Esophagus squamous epithelium (tissue), 5 donors: ENCODE measurements at places on chromosomes 7 and 10.

GRCh38 chr10:124313374-124313773 is 105.3 kb downstream of the OAT start:
- no peak overlapping the region for H3K4me3 ChIP-seq
- no peak overlapping the region for H3K27ac ChIP-seq
- H3K4me1 ChIP-seq: no peaks in the 10 kb centered on the region

DNA sequence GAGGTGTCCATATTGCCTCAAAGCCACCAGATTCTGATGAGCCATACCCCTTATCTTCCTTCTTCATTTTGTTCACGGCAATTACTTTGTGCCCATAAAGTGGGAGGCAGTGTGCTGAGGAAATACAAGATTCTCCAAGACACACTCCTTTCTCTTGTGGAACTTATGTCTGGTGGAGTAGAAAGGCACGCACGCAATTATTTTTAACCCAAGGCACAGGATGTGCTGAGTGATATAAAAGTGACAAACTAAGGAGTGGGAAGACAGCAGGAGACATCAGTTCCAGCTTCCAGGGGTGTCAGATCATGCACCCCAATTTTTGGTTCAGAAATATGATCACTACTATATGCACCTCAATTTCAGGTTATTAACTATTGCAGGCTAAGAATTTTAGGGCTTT is 94.7 kb upstream of the PDCD4 start:
- no peaks in the 10 kb centered on the region for H3K27me3 ChIP-seq
- no peak for DNase-seq
- peaks cover 39% of the 10 kb centered on the region for H3K4me1 ChIP-seq
- no peak overlapping the region for H3K27ac ChIP-seq

GRCh38 chr10:12438919-12439692 is 89.8 kb downstream of the CAMK1D start:
- no peaks in the 10 kb centered on the region for H3K27me3 ChIP-seq
- DNase-seq: no peak
- no peak overlapping the region for H3K4me3 ChIP-seq
- no peak overlapping the region for H3K27ac ChIP-seq
- no peaks in the 10 kb centered on the region for H3K36me3 ChIP-seq
- no peaks in the 10 kb centered on the region for H3K4me1 ChIP-seq

DNA sequence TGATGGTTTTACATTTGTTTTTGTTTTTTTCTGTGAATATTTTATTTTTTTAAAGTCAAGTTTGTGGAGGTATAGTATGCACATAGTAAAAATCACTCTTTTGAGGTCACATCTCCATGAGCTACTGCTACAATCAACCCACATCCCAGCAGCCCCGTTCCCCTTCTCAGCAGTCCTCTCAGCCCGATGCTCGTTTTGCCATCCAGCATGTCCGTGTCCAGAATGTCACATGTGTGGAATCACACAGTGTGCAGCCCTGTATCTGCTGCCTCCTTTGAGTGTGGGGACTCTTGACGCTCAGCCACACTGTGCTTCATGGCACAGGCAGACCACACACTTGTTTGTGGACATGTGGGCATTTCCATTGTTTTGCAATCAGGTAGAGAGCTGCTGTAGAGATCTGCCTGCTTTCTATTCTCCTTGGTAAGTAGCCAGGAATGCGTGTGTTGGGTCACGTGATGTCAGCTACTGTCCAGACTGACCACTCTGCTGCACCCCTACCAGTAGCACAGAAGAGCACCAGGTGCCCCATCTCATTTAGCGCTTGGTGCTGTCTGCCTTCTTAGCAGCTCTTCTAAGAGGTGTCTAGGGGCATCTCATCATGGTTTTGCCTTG is 71.6 kb upstream of the CAMK2B start:
- H3K4me3 ChIP-seq: no peak overlapping the region
- no peaks in the 10 kb centered on the region for H3K27me3 ChIP-seq
- H3K4me1 ChIP-seq: no peaks in the 10 kb centered on the region

DNA sequence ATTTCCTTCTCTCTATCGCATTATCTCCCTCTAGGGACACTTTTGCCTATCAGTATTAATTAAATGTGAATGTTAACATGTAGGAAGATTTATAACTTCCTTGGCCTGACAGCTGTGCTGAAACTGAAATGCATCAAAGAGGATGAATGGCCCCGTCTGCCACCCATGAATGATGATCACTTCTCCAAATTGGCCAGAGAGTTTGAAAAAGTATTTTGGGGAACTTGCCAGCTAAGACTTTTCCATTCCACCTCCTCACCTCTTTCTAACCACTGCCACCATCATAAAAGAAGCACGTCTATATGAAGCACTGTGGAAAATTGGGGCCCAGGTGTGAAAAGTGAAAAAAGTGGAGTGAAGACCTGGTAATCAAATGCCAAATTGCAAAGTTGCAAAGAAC is 25.4 kb upstream of the ST8SIA6 start:
- no peaks in the 10 kb centered on the region for H3K4me1 ChIP-seq
- H3K27me3 ChIP-seq: no peaks in the 10 kb centered on the region
- DNase-seq: no peak
- H3K27ac ChIP-seq: no peak overlapping the region
- H3K4me3 ChIP-seq: no peak overlapping the region
- no peaks in the 10 kb centered on the region for H3K36me3 ChIP-seq

- H3K4me3 ChIP-seq: no peak overlapping the region
- no peak for DNase-seq
- peaks cover 32% of the 10 kb centered on the region for H3K36me3 ChIP-seq
- H3K27me3 ChIP-seq: no peaks in the 10 kb centered on the region
- H3K4me1 ChIP-seq: peaks cover 36% of the 10 kb centered on the region
Measured at GRCh38 chr7:45072131-45073030, 16.4 kb downstream of the NACAD start.

DNA sequence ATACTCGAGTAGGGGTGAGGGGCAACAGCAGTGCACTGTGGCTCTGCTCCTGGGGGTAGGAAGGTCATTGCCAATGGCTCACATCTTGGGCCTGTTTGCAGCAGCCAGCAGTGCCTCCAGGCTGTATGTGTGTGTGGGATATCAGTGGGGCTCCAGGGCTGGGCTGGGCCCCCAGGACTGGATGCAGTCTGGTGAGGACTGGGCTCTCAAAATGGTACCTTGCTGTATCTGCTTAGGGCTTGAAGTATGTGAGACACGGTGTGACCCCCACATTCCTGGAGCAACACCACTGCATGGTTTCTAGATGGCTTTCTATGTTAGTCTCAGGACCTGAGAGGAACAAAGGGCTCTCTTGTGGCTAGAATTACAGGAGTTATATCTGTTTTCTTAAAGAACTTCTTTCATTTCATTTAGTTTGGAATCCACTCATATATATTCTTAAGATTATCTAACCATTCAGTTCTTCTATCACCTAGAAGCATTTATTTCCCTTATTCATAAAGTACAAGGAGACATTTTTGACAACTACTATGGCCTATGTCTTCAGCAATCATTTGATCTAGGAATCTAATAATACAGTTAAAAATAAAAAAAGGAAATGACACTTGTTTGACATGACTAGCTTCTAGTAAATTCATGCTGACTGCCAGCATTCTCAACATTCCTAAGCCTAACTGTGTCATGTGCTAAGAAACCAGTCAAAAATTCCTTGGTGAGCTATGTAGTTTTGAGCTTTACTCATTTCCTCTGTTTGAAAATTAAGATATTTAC is 443.2 kb upstream of the SEMA3A start:
- H3K27ac ChIP-seq: no peak overlapping the region
- H3K36me3 ChIP-seq: no peaks in the 10 kb centered on the region
- no peak overlapping the region for H3K4me3 ChIP-seq
- no peak for DNase-seq

DNA sequence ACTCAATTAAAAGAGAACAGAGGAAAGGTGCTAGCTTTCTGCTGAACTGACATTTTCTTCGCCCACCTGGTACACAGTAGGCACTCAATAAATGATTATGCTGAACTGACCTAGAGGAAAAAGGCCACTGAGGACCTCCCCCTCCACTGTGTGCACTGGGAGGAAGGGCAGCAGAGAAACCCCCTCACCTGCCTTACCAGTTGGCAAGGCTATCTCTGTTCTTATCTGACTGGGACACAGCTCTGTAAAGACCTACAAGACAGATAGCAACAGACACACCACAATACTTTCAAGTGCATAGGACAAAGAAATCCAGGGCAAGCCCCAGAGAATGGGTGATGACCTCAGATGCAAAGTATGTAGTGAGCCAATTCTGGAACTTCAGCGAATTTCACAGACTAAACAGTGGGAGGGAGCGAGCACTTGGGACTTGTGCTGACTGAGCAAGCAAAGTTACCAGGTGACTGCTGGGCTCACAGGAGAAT is 30.4 kb downstream of the PDLIM1 start:
- peak overlapping the region; percentile 51 for H3K27ac ChIP-seq
- DNase-seq: no peak
- H3K27me3 ChIP-seq: no peaks in the 10 kb centered on the region
- peaks cover 44% of the 10 kb centered on the region for H3K4me1 ChIP-seq
- H3K36me3 ChIP-seq: peaks cover 3% of the 10 kb centered on the region
- no peak overlapping the region for H3K4me3 ChIP-seq

GRCh38 chr7:41915871-41916270 is 213.0 kb upstream of the INHBA start:
- peaks cover 9% of the 10 kb centered on the region for H3K4me1 ChIP-seq
- DNase-seq: no peak
- H3K4me3 ChIP-seq: no peak overlapping the region
- H3K36me3 ChIP-seq: no peaks in the 10 kb centered on the region
- peak overlapping the region; percentile 62 for H3K27ac ChIP-seq
- no peaks in the 10 kb centered on the region for H3K27me3 ChIP-seq

GRCh38 chr10:84415539-84416244 is 87.3 kb downstream of the CCSER2 start:
- no peaks in the 10 kb centered on the region for H3K4me1 ChIP-seq
- no peaks in the 10 kb centered on the region for H3K36me3 ChIP-seq
- H3K4me3 ChIP-seq: no peak overlapping the region
- H3K27ac ChIP-seq: no peak overlapping the region
- H3K27me3 ChIP-seq: no peaks in the 10 kb centered on the region
- no peak for DNase-seq
